ENCODE measurements at places on chromosomes 4 and X.

DNA sequence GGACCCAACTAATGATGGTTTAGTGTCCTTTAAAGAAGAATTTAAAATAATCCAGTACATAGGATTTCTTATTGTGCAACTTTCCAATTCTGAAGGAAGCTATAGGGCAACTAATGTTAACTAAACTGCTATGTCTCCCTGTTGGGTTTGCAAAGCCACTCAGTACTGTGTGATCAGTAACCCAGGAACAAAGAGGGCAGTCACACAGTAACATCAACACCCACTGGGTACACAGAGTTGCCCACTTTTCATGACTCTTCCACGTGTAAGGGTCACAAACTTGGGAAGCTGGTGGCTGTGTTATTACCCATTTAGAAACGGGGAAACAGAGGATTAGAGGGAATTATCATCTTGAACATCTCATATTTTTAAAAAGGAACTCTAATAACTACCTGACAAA, 555.0 kb upstream of the DIPK2B start:
- DNase-seq, result no peak

DNA sequence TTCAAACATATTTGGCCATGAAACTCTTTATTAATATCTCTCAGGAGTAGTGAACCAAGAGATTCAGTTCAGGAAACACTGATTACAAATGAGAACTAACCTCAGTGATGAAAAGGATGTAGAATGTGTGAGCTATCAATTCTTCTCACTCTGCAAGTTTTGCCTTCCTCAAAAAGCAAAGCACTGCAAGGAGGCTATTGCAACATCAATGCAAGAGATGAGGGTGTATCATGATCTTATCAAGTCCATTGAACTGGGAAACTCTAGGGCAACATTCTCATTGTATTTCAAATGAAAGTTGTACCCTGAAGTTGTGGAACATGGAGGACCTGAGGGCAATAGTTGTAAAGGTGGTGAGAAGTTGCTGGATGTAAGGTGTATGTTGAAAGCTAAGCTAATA, 56.4 kb upstream of the VEGFC start:
- DNase-seq, result no peak

DNA sequence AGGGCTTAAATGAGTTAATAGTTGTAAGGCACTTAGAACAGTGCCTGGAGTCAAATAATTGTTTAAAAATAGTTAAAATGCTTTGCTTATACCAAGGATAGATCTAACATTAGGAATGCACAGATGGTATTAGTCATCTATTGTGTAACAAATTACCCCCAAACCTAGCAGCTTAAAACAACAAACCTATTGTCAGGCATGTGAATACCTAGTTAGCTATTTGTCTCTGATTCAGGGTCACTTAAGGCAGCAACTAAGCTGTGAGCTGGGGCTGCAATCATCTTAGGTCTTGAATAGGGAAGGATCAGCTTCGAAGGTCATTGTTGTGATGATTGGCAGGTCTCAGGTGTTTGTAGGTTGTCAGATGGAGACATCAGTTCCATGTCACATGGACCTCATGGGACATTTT, 42.4 kb upstream of the AGA start:
- DNase-seq, result no peak

- no peak for DNase-seq
Observed at GRCh38 chr4:5050520-5051277, 581 bp upstream of the STK32B start.

- DNase-seq, result no peak
Observed at GRCh38 chr4:185119927-185120630, 23.0 kb upstream of the SLC25A4 start.

GRCh38 chrX:125769628-125770027, 396.5 kb downstream of the DCAF12L2 start:
- DNase-seq, result no peak

- DNase-seq, result no peak
Observed at GRCh38 chr4:87122252-87122651, 98.2 kb downstream of the KLHL8 start.

- DNase-seq, result no peak
Observed at GRCh38 chrX:143095321-143095720, 69.6 kb downstream of the SPANXN4 start.

DNA sequence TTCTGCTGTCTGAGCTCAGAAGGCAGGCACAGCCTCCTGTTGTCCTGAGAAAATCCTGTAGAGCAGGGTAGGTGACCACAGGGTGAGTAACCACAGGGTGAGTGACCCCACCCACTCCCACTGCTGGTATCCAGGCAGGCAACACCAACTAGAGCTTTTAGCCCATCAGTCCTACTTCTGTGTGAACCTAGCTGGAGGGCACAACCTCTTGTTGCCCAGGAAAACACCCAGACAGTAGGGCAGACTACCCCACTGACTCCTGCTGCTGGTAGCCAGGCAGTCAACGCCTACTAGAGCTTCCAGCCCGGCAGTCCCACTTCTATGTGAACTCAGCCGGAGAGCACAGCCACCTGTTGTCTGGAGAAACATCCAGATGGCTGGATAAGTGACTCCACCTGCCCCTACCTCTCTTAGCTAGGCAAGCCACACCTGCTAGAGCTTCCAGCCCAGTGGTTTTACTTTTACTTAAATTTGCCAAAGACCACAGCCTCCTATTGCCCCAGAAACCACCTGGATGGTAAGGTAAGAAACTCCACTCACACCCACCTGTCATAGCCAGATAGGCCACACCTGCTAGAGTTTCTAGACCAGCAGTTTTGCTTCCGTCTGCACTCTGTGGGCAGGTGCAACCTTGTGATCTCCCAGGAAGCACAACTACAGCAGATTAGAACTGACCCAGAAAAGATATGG, 371.6 kb downstream of the INPP4B start:
- no peak for DNase-seq

DNA sequence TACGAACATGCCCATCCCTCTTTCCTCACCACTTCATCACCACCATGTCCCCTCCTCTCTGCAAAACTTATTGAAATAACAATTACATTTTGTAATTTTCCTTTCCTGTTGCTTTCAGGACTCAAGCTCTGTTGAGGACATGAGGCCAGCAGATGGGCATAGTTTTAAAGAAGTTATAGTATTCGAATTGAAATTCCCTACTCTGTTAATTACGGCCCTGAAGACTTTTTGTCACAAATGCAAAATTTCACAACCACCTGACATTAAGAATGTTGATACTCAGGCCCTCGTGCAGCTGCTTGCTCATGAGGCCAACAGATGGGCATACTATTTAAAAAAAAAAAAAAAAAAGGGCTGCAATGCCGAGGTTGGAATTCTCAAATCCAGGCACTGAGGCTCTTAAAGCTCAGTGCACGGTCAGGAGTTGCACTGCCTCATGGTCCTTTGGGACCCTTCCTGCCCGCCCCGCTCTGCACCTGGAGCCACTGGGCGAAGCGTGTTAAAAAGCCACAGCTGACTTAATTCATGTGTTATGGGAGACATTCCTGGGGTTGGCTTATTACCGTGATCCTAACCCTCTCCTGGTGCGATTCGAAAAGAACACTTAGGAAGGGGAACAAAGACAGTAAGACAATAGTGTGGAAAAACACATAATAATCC, 34.2 kb upstream of the FAT1 start:
- no peak for DNase-seq

DNA sequence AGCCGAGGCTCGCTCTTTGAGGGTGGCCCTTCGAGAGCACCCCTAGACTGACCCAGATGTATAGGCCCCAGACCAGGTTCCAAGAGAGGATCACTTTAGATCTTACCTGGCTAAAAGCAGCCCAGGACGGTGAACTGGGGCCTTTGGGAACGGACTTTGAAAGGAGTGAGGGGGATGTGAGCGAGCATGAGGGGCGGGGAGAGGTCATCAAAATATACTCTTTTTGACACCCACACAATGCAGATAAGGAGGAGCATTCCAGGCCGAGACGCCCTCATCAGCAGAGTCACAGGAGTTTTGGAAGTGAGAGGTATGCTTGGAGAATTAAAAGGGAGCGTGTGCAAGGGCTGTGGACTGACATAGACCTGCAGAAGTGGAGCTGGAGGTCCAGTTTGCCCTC, 528 bp downstream of the NSDHL start:
- no peak for DNase-seq

DNA sequence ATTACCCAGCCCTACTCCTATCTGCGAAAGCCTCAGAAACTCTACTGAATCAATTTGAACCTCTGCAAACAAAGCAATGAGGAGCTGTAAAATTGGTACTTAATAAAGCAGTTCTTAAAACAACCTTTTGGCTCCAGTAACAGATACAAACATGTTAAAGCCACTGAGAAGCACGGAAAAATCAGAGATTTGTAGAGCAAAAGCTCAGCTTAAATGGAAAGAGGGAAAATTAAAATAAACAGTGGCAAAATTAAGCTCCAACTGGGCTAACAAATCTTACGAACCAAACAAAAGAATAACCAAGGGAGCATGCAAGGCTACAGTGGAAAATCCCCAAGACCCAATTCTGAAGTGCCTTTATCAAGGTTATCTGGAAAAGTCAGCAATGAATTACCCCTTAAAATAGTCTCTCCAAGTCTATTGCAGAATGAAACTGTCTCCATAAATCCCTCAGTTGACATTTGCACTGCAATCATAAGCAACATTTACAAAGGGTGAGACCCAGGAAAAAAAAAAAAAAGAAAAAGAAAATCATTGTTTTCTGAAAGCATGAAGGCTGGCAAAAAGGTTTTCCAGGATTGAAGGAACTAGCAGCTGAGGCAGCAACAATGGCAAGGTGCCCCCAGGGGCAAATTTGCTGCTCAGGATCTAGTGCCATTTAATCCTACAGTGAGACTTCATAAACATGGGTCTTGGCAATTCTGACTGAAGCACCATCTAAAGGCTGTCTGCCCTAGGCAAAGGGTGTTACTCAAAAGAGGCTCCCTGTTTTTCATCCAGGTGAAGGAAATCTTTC, 40.1 kb downstream of the USP46 start:
- no peak for DNase-seq

DNA sequence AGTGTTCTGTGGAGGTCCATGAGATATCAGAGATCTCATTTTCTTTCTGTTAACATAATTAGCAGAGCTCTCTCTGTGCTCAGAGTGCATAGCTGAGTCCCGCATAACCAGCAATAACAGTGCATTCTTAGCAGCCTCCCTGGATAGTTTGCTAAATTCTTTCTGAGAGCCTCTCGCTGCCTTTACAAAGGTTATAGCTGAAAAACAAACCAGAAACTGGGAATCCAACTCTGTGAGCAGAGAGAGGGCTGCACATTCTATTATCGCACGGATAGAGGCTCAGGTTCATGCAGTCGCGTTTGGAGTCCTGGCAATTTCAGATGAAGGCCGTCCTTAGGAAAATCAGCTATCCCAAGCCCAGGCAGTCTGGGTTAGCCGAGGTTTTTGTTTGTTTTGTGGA, 1.2 kb downstream of the ENPP6 start:
- DNase-seq, result no peak

- no peak for DNase-seq
Observed at GRCh38 chr4:144507311-144508101, 138.4 kb upstream of the HHIP start.

DNA sequence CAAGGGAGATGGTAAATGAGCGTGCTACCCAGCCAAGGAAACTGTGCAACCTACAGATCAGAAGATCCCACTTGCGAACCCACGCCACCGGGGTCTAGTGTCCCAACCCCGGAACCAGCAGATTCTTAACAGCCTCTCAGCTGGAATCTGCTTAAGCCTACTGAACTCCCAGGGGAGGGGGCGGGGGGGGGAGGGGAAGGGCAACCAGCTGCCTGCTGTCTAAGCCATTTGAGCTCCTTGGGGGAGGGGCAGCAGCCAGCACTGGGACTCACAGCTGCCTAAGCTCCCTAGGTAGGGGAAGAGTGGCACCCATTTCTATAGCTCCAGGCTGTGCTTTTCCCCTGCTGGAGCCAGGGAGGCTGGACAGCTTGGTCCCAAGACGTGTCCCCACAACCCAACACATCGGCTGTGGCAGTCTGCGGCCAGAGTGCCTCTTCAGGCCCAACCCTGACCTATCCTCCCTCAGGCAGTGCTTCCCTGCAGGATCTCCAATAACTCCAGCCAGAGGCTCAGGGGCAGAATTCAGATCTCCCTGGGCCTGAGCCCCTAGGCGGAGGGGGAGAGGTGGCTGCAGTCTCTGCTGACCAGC, 289.2 kb downstream of the LDB2 start:
- DNase-seq, result no peak
